ENCODE measurements at places on chromosomes 5 and 9.

DNA sequence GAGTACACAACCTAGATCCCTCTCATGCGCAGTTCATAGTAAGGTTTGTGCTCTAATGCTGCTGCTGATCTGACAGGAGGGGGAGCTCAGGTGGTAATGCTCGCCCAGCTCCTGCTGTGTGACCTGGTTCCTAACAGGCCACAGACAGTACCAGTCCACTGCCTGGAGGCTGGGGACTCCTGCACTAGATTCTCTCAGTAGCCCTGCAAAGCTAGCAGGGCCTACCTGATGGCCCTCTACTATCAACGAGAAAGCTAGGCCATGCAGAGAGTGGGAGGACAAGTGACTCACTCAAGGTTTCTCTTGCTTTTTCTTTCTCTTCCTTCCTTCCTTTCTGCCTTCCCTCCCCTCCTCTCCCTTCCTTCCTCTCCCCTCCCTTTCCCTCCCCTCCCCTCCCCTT, 55.1 kb upstream of the TEX48 start:
- no peak for DNase-seq

DNA sequence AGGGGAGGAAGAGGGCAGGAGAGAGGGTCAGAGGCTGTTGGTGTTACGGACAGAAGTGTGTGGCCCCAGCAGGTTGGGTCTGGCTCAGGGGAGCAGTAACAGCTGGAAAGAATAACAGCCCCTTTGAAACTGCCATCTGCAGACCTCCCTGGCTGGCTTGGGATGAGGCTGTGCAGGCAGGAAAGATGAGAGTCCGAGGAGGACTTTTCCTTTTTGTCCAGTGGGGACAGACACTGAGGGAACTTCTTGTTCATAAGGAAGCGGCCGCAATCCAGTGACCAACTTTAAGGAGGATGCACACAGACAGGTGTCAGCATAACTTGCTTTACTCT, 14.8 kb upstream of the PLEKHG4B start:
- no peak for DNase-seq

DNA sequence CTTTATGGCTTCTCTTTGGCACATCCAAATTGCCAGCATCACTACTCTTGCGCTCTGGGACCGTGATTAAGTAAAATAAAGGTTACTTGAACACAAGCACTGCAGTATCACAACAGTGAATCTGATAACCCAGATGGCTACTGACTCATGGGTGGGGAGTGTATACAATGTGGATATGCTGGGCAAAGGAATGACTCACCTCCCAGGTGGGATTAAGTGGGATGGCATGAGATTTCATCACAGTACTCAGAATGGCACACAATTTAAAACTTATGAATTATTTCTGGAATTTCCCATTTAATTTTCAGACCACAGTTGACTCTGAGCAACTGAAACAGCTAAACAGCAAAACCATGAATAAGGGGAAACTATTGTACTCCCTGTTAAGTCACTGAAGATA, 4.3 kb downstream of the GFM2 start:
- DNase-seq = no peak

DNA sequence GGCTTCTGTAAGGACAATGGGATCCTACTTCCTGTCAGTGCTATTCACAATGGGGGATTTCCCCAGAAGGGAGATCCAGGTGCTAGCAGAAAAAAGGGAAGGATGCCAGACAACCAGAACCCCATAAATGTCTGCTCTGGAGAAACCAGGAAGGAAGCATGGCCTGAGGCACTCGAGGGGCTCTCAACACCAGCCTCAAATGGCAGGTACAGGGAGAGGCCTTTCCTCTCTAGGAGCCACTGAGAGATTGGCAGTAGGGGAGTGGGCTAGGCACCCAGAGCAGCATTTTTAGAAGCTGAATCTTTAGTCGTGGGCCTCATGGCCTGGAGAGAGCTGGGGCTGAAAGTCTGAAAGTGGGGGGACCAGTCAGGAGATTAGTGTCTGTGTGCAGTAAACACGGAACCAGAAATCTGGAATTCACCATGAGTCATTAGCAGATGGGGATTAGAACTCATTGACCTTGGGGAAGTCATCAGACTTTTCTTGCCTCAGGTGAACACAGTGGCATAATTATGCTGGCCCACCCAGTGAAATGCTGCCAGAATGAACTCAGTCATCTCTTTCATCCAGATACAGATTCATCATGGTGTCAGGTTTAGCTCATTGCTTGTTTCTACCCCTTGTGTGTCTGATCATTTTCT, 28.3 kb downstream of the ARHGEF28 start:
- no peak for DNase-seq

DNA sequence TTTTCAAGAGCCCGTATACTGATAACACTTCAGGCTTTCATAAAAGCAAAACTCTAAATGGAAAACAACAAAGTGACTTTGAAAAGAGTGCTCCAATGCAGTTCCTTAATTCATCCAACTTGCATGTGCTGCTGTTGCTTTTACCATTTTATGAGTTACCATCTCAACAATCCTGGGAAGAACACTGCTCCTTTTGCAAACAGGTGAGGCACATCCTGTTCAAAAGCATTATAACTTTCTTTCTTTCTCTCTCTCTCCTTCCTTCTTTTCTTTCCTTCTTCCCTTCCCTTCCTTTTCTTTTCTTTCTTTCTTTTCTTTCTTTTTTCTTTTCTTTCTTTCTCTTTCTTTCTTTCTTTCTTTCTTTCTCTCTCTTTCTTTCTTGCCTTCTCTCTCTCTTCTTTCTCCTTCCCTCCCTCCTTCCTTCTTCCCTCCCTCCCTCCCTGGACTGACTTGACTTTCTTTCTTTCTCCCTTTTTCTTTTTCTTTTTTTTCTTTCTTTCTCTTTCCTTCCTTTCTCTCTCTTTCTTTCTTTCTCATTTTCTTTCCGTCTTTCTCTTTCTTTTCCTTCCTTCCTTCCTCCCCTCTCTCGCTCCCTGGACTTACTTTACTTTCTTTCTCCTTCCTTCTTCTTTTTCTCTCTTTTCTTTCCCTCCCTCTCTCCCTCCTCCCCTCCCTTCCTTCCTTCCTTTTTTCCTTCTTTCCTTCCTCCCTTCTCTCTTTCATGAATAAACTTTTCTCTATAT, 11.2 kb upstream of the PARP8 start:
- DNase-seq = no peak

GRCh38 chr5:101018299-101018698, 115.2 kb upstream of the ST8SIA4 start:
- no peak for DNase-seq

DNA sequence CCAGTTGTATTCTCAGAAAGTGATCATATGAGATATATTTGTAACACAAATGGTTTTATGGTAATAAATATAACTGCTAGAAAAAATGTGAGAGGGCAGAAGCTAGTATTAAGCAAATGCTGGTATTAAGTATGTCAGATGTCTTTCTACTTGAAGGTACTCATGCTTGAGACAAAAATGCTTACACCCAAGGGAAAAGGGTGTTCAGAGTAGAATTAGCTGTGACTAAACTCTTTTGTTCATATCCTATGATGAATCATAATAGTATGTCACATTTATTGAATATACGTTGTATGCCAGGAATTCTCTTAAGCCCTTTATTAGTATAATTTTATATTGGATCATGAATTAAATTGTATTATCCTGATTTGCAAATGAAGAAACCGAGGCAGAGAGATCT, 2.2 kb downstream of the ADGRV1 start:
- DNase-seq = no peak

DNA sequence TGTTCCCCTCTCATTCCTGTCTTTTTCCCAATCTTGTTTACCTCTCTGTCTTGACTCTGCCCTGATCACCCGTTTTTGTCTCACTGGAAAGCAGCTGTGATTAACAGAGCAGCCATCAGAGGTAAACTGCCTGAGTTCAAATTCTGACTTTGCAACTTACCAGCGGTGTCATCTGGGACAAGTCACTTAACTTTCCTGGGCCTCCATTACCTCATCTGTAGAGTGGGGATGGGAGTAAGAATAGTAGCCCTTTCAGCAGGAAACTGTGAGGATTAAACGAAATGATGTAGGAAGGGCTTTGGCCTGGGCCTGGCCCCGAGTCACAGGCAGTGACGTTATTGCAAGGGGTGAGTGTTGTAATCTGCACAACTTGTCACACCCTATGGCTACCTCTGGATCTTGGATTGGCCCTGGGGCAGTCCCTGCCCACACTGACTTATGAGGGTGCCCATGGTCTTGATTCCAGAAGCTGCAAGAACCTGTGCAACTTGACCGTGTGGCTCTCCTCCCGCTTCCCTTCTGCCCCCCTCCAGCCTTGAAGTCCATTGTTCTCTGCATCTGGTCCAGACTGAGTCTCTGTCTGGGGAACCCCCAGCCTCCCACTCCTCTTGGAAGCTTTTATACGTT, 657 bp upstream of the PCDH12 start:
- DNase-seq = no peak

DNA sequence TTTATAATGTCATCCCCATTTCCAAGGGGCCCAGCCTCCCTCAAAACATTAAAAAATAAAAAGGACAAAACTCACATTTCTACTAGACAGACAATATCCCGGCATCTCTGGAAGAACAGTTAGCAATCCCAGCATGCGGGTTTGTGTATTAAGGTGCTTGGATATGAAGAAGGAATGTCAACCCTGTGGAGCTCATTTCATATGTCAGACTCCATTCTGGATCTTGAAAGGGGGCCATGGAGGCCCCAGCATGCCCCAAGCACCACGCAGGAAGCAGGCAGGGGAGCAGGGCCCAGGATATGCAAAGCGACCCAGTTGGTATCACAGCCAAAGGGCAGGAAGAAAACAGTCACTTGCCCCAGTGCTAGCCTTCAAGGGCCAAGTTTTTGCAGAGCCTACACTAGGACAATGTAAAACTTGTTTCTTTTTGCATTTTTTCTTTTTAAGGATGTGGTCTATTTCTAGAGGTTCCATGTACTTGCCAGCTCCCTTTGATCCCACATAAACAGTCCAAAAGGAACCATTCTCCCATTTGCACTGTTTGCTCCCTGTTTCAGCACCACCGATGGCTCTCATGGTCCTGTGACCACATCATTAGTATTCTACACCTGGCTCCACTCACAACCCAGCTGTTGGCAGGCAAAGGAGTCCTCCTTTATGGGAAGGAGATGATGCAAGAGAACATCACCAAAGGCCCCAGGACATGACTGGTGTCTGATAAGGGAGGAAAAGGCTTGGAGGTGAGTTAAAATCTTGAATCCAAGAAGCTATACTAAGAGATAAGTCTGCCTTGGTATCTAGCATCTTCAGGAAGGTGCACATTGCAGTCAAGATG, 58.3 kb downstream of the FGF1 start:
- no peak for DNase-seq

DNA sequence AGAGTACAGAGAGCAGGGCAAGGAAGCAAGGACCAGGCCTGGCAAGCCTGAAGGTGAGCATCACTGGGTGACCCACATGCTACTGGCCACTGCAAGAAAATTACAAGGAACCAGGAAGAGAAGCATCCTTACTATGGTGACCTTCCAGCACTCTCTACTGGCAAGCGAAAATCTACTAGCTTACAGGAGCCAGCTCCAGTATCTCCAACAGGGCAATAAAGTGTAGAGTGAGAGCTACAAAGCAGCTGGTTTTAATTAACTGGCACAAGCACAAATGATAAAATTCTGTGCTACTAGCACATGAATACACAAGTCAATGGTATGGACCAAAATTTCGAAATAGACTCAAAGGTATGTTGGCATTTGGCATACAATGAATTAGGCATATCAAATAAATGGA, 113.3 kb upstream of the CAST start:
- DNase-seq = no peak

- DNase-seq = no peak
Observed at GRCh38 chr5:84069608-84070179, 315.0 kb downstream of the EDIL3 start.

GRCh38 chr9:137604345-137605086, 970 bp upstream of the ARRDC1 start:
- no peak for DNase-seq

GRCh38 chr9:133341369-133342068, 5.5 kb upstream of the SURF6 start:
- no peak for DNase-seq

DNA sequence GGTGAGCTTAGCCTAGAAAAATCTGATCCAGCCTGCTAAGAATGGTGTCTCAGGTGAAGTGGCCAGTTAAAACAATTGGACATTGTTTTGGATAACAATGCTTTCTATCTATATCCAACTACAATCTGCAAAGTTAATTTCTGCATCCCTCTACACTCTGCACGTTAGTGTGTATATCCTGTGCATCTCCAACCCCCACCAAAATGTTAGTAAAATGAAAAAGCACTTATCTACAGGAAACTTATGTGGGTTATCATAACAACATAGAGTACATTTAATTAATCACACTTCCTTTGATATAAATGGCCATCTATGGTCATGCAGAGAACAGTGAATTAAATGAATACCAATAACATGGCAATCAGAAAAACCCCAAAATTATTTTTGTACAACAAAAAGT, 158.7 kb downstream of the NFIB start:
- no peak for DNase-seq

- no peak for DNase-seq
Observed at GRCh38 chr5:62937661-62938558, 359.3 kb downstream of the LRRC70 start.

DNA sequence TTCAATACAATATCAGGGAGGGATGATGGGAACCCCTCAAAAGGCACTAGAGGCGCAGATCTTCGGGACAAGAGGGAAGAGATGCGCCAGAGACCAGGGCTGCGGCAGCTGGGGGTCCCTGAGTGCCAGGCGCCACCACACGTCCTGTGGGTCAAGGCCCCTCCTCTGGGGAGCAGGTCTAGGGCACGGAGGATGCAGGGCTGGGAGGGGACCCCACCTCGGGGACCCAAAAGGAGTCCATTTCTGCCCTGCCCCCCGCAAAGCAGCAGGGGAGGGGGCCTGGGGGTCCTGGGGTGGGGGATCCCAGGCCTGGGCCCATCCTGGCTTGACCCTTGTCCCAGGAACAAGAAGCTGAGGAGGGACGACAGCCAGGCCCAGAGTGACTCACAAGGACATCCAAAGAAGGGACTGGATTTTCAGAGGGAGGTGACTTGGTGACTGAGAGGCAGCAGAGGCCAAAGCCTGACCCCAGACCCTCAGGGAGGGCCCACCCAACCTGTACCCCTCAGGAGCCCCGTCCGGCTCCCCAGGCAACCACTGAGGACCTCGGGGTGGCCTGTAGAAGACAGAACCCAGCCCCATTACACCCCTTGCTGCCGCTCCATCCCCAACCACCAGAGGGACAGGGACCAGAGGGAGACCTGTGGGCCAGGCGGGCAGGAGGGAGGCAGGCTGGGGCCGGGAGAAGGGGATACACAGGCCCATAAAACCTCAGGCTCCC, 54.2 kb downstream of the LRSAM1 start:
- no peak for DNase-seq

GRCh38 chr5:90274216-90274615, 135.3 kb downstream of the CETN3 start:
- DNase-seq = no peak
